Activated gamma-delta T cell treated with Interleukin-2 at 50 U/mL for 16 hours (primary cell): ENCODE measurements at places on chromosomes 2 and 18.

DNA sequence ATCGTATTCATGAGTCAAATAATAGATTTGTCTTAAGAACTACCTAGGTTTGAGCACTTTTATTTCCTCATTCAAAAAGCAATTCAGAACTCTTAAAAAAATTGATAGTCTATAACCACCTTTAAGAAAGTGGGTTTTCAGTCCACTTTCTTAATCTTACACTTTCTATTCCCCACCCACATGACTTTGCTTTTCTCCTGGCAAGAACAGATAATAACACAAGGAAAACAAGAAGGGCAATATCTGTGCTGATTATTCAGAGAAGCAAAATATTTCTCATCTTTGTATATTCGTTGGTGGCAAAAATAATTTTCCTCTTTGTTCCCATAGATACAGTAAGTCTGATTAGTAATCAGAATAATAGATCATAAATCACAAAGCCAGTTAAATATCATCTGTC, 130.6 kb upstream of the DNAJC10 start:
- DNase-seq, result no peak

GRCh38 chr2:134936691-134937090, 18.1 kb downstream of the CCNT2 start:
- DNase-seq, result no peak

GRCh38 chr2:132424526-132425121, 8.0 kb downstream of the GPR39 start:
- DNase-seq, result no peak

GRCh38 chr18:9615280-9615797, 980 bp upstream of the PPP4R1 start:
- no peak for DNase-seq

DNA sequence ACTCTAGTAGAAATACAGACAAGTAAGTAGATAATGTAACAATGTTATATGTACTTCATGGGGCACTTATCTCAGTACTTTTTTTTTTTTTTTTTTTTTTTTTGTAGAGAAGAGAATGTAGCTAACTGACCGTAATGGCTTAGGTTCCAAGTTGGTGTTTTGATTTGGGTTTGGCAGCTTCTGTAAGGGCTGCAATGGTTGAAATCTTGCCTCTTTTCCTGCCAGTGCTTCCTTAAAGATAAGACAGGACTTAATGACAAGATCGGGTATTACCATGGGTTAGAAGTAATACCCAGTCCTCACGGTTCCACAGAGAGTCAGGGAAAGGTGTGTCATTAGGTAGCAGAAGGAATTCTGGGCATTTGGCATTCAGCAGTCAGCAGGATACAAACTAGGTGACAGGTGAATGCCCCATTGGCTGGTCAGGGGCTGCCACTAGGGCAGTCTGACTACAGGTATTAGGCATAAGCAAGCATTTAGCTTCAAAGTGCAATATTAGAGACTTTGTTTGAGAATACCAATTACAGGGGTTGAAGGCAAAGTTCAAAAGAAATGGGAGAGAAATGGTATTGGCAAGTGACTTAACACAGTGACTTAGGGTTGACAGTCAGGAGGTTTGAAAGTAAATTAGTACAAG, 189.4 kb upstream of the RND3 start:
- no peak for DNase-seq

DNA sequence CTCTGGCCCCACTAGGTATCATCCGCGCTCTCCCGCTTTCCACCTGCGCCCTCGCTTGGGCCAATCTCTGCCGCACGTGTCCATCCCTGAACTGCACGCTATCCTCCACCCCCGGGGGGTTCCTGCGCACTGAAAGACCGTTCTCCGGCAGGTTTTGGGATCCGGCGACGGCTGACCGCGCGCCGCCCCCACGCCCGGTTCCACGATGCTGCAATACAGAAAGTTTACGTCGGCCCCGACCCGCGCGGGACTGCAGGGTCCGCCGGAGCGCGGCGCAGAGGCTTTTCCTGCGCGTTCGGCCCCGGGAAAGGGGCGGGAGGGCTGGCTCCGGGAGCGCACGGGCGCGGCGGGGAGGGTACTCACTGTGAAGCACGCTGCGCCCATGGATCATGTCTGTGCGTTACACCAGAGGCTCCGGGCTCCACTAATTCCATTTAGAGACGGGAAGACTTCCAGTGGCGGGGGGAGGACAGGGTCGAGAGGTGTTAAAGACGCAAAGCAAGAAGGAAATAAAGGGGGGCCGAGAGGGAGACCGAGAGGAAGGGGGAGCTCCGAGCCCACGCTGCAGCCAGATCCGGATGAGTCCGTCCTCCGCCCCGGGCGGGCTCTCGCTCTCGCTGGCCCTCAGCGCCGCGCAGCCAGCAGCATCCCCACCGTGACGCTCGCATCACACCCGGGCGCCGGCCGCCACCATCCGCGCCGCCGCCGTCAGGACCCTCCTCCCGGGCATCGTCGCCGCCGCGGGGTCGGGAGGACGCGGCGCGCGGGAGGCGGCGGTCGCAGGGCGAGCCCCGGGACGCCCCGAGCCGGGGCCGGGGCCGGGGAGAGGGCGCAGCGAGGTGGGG, 664 bp downstream of the NETO1 start:
- DNase-seq, result no peak

- no peak for DNase-seq
Observed at GRCh38 chr2:41954304-41955291, 93.2 kb upstream of the PKDCC start.

- DNase-seq, result no peak
Observed at GRCh38 chr2:160674146-160674750, 180.6 kb upstream of the RBMS1 start.
